ENCODE measurements at places on chromosomes 3 and 15.

DNA sequence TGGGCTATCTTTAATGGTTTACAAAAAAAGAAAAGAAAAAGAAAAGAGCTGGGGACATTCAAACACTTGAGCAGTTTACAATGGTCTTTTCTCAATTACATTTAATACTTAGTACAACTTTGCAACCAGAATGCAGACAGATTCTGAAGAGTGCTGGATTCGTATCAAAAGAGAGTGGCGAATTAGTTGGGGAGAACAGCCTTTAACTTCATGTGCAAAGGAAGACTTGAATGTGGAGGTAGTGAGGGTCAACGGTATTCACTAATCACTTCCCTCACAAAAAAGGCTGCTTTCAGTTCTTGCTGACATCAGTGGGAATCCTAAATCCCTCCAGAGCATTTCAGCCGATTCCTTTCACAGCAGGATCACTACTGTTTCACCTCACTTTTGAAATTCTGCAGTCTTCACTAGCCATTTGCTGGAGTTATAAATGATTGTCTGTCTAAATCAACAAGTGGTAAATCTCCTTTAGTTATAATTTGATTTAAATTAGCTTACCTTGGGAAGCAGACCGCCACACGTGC, 323.0 kb upstream of the SEMA6D start:
- no peak for DNase-seq

DNA sequence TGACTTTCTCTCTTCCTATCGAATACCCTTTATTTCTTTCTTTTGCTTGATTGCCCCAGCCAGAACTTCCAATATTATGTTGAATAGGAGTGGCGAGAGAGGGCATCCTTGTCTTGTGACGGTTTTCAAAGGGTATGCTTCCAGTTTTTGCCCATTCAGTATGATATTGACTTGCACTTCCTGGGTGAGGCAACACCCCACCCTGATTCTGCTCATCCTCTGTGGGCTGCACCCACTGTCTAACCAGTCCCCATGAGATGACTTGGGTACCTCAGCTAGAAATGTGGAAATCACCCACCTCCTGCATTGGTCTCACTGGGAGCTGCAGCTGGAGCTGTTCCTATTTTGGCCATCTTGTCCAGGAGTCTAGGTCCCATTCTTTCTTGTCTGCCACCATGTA, 44.8 kb upstream of the KCNH8 start:
- DNase-seq = no peak

- no peak for DNase-seq
Observed at GRCh38 chr3:33947272-33948195, 149.1 kb downstream of the PDCD6IP start.

- no peak for DNase-seq
Observed at GRCh38 chr15:59168536-59168935, 38.1 kb upstream of the LDHAL6B start.

DNA sequence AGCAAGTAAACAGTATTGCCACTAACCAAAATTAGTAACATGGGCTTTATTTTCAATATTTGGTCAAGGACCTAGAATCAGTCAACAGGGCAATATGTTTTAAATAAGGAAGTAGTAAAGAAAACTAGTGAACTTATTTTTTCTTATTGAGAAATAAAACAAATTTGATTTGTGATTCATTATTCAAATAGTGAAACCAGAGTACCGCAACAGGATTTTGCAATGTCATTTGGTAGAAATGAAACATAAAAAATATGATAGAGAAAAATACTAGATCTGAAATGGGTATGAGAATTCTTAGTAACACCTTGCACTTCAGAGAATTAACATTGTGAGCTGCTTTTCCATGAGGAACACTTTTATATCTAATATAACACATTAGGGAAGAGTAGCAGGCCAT, 291.8 kb upstream of the GBE1 start:
- no peak for DNase-seq

DNA sequence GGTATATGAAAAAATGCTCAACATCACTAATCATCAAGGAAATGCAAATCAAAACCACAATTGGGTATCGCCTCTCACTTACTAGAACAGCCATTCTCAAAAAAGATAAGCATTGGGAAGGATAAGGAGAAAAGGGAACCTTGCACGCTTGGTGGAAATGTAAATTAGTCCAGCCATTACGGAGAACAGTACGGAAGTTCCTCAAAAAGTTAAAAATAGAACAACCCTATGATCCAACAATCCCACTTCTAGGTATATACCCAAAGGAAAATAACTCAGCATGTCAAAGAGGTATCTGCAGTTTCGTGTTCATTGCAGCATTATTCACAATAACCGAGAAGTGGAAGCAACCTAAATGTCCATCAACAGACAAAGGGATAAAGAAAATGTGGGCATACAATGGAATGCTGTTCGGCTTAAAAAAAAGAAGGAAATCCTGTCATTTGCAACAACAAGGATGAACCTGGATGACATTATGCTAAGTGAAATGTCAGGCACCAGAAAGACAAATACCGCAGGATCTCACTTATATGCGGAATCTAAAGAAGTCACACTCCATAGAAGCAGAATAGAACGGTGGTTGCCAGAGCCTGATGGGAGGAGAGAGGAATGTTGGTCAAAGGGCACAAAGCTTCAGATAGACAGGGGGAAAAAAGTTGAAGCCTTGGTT, 11.7 kb upstream of the CMTM7 start:
- DNase-seq = no peak

- no peak for DNase-seq
Observed at GRCh38 chr15:94387849-94388441, 156.6 kb downstream of the MCTP2 start.

- DNase-seq = no peak
Observed at GRCh38 chr3:26422415-26422814, 200.2 kb upstream of the LRRC3B start.

- no peak for DNase-seq
Observed at GRCh38 chr3:127006781-127007436, 24.0 kb downstream of the PLXNA1 start.

DNA sequence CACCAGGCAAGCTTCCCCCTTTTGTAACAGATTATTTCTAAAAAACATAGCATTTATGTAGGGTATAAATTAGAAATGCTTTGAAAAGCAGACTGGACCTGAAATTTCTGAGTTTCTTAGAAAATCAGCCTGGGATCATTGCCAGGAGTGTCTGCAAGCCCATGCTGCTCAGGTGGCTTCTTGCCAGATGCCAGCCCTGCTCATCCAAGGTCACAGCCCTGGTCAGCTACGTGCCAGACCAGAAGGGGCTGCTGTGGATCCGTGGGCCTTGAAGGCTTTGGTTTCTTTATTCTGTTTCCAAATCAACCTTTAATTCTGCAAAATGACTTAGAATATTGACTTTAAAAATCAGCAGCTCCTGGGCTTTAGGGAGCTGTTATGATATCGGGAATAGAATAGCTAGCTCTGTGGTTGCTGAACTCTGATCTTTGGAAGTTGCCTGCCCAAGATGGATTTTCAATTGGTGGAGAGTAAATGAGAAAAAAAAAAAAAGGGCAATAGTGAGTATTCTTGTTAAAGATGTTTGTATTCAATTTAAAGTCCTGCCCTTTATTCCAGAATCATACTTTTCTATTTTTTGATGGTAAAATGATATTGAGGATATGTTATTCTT, 370.1 kb upstream of the ONECUT1 start:
- no peak for DNase-seq

- no peak for DNase-seq
Observed at GRCh38 chr3:116233711-116234357, 211.5 kb downstream of the LSAMP start.

Data from C1 segment of cervical spinal cord (tissue), 14 donors.